Tibial nerve (tissue), 4 donors: ENCODE measurements at places on chromosomes 1 and 21.

DNA sequence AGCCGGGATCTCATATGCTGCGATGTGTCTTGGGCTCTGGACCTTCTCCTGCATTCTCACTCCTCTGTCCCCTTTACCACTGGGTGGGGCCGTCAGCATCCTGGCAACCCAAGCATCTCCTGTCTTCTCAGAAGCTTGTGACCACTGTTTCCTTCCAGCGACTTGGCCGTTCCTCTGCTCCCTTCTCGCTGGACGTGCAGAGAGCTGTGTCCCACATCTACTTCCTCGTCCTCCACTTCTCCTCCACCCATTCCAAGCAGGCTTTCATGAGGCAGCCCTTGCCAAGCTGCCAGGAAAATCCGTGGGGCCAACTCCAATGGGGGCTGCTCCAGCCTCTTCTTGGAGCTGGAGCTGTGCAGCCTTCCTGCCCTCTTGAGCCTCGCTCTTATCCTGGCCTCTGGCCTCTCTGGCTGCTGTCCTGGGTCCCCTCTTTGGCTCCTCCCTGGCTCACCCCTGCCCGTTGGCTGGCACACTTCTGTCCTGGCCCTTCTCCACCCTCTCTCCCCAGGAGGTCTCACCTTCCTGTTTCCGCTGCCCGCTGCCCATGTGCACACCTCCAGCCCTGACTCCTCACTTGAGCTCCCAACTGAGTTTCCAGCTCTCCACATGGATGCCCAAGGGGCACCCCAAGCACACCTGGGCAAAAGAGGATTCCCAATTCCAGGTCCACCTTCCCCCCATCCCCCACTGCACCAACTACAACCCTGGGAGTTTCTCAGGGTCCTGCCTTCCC, 8.7 kb downstream of the FAM131C start:
- no peak overlapping the region for H3K4me3 ChIP-seq
- H3K27ac ChIP-seq = no peak overlapping the region
- DNase-seq = no peak
- no peaks in the 10 kb centered on the region for H3K36me3 ChIP-seq
- no peaks in the 10 kb centered on the region for H3K4me1 ChIP-seq

GRCh38 chr1:115289940-115290339, 48.1 kb downstream of the NGF start:
- peaks cover 7% of the 10 kb centered on the region for H3K4me1 ChIP-seq
- H3K4me3 ChIP-seq = no peak overlapping the region
- no peak for DNase-seq
- no peaks in the 10 kb centered on the region for H3K36me3 ChIP-seq
- no peak overlapping the region for H3K27ac ChIP-seq
- H3K27me3 ChIP-seq = no peaks in the 10 kb centered on the region

- no peaks in the 10 kb centered on the region for H3K27me3 ChIP-seq
- no peak for DNase-seq
- no peak overlapping the region for H3K27ac ChIP-seq
- H3K4me1 ChIP-seq = no peaks in the 10 kb centered on the region
Observed at GRCh38 chr1:219100059-219100458, 73.6 kb upstream of the LYPLAL1 start.

GRCh38 chr1:204222764-204223055, 8.9 kb upstream of the GOLT1A start:
- H3K4me1 ChIP-seq = no peaks in the 10 kb centered on the region
- H3K27me3 ChIP-seq = no peaks in the 10 kb centered on the region
- no peak for DNase-seq
- no peak overlapping the region for H3K27ac ChIP-seq

DNA sequence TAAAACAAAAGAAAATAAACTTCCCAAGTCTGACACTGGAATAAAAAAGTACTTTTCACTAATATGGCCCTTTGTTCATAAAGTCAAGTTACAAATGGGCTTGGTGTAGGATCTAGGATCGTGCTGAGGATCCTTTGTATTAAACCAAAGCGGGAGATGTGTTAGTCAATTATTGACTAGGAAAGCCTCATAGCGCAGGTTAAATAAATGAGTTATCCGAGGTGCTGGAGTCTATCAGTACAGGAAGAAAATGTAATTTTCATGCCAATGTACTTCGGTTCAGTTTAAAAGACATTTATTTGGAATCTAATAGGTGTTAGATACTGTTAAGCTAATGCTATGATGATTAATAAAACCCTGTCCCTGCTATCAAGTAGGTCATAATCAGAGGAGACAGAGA, 101.8 kb downstream of the TNR start:
- H3K4me3 ChIP-seq = no peak overlapping the region
- no peaks in the 10 kb centered on the region for H3K4me1 ChIP-seq
- H3K27me3 ChIP-seq = no peaks in the 10 kb centered on the region
- H3K36me3 ChIP-seq = no peaks in the 10 kb centered on the region

DNA sequence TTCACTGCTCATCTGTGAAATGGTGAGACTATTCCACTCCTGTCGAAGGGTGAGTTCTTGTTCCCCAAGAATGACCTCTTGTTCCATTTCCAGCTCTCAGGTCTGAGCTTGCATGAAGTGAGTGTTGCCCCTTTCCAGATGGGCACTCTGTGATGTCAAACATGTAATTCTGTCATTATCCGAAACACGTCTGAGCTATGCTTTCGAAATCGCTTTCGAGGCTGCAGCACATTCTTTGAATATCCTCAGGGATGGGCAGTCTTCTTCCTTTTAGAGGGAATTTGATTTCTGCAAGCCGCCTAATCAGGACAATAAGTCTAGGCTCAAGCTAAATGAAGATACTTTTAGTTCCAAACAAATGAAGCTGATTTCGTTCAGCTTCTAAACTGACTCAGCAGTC, 15.1 kb downstream of the NFASC start:
- no peaks in the 10 kb centered on the region for H3K4me1 ChIP-seq
- H3K4me3 ChIP-seq = no peak overlapping the region
- peak overlapping the region; percentile 81 for H3K27ac ChIP-seq
- no peaks in the 10 kb centered on the region for H3K36me3 ChIP-seq
- no peaks in the 10 kb centered on the region for H3K27me3 ChIP-seq
- peak; percentile 22 for DNase-seq

DNA sequence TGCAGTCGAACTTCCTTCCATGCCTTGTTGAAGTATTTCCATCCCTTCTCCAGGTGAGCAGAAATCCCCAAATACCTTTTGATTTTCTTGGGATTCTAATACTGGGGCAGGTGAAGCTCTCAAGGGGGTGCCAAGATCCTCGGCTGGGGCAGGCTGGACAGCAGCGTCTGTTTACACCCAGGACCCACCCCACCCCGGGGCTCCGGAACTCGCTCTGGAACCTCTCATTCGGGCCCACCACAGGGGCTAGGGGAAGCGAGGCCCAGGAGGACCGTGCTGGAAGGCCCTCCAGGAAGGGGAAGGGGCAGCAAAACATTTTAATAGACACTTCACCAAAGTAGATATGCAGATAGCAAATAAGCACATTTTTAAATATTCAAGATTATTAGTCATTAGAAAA, 161.9 kb upstream of the GORAB start:
- no peak overlapping the region for H3K4me3 ChIP-seq
- H3K27ac ChIP-seq = no peak overlapping the region
- DNase-seq = no peak

- no peaks in the 10 kb centered on the region for H3K4me1 ChIP-seq
- no peak for DNase-seq
- no peak overlapping the region for H3K4me3 ChIP-seq
- no peak overlapping the region for H3K27ac ChIP-seq
Observed at GRCh38 chr1:87394513-87394912, 65.8 kb downstream of the LMO4 start.

DNA sequence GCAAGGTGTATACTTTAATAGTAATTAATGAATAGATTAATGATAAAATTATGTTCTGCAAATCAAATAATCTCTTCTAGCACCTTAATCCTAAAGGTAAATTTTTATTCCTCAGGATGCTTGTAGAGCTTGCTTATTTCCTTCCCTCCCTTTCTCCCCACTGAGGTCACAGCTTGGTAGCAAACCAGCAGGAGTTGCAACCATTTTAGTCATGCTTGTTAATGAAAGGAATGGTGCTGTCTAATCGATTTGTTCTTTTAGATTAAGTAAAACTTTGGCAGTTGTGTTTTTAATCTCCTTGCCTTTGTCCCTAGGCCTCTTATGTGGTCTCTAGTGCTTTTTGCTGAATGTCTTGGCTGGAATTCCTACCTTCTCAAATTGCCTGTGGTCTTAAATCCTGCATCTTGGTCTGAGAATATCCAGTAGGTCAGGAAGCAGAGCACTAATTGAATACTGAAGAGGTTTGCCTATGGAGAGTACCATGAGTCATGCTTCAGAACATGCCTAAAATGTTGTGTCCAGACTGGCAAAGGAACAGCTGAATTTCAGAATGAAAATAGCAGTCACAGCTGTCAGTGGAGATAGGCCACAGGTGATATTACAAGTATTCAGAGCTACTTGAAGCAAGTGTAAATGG, 36.3 kb upstream of the RWDD3 start:
- H3K36me3 ChIP-seq = peaks cover 3% of the 10 kb centered on the region
- H3K4me1 ChIP-seq = no peaks in the 10 kb centered on the region
- H3K4me3 ChIP-seq = no peak overlapping the region
- H3K27me3 ChIP-seq = no peaks in the 10 kb centered on the region

DNA sequence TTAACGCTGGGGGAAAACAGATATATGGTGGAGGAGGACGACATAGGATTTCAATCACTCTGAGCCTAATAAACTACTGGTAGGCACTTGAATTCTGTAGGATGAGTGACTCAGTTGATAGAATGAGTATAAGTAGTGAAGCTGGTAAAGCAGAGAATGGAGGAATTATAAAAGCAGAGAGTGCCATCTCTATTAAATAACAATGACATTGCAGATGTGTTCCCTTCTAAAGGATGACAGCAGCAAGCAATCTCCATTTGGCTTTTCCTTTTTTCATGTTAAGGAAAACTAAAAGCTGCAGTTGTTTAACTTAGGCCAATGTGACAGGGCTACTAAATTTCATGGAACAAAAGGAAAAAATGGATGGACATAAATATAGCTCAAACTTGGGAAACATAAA, 17.5 kb downstream of the ZBTB8OS start:
- peaks cover 42% of the 10 kb centered on the region for H3K36me3 ChIP-seq
- H3K27ac ChIP-seq = no peak overlapping the region
- no peaks in the 10 kb centered on the region for H3K4me1 ChIP-seq
- no peak for DNase-seq
- H3K27me3 ChIP-seq = no peaks in the 10 kb centered on the region
- no peak overlapping the region for H3K4me3 ChIP-seq

DNA sequence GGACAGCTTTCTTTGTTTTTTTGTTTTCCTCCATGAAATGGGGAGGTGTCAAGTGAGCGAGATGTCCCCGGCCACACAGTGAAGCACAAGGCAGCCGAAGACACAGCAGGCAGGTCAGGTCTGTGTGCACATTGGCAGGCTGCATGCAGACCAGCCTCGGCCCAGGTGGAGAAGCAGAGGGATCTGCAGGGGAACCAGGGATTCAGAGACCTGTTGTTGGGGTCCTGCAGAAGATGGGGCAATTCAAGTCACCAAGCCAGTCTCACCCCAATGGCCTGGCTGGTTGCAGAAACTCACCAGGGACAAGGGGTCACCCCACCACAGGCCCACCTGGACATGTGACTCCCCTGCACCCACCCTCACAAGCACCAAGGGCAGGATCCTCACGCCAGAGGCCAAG, 4.0 kb upstream of the ABCG1 start:
- no peaks in the 10 kb centered on the region for H3K4me1 ChIP-seq
- H3K36me3 ChIP-seq = no peaks in the 10 kb centered on the region
- H3K27me3 ChIP-seq = no peaks in the 10 kb centered on the region

- H3K36me3 ChIP-seq = no peaks in the 10 kb centered on the region
- no peaks in the 10 kb centered on the region for H3K4me1 ChIP-seq
- H3K27me3 ChIP-seq = no peaks in the 10 kb centered on the region
- H3K4me3 ChIP-seq = no peak overlapping the region
- H3K27ac ChIP-seq = no peak overlapping the region
- DNase-seq = no peak
Observed at GRCh38 chr1:22803833-22804232, 93.2 kb downstream of the EPHB2 start.

GRCh38 chr1:240304466-240304865, 212.8 kb downstream of the FMN2 start:
- DNase-seq = no peak
- H3K36me3 ChIP-seq = no peaks in the 10 kb centered on the region

- H3K36me3 ChIP-seq = no peaks in the 10 kb centered on the region
- H3K27me3 ChIP-seq = no peaks in the 10 kb centered on the region
- no peak for DNase-seq
- H3K27ac ChIP-seq = no peak overlapping the region
Observed at GRCh38 chr1:232841823-232842565, 36.8 kb downstream of the MAP10 start.

- no peak overlapping the region for H3K27ac ChIP-seq
- no peaks in the 10 kb centered on the region for H3K27me3 ChIP-seq
- no peak overlapping the region for H3K4me3 ChIP-seq
- no peak for DNase-seq
- H3K36me3 ChIP-seq = no peaks in the 10 kb centered on the region
Observed at GRCh38 chr1:183844806-183845205, 39.9 kb downstream of the RGL1 start.

DNA sequence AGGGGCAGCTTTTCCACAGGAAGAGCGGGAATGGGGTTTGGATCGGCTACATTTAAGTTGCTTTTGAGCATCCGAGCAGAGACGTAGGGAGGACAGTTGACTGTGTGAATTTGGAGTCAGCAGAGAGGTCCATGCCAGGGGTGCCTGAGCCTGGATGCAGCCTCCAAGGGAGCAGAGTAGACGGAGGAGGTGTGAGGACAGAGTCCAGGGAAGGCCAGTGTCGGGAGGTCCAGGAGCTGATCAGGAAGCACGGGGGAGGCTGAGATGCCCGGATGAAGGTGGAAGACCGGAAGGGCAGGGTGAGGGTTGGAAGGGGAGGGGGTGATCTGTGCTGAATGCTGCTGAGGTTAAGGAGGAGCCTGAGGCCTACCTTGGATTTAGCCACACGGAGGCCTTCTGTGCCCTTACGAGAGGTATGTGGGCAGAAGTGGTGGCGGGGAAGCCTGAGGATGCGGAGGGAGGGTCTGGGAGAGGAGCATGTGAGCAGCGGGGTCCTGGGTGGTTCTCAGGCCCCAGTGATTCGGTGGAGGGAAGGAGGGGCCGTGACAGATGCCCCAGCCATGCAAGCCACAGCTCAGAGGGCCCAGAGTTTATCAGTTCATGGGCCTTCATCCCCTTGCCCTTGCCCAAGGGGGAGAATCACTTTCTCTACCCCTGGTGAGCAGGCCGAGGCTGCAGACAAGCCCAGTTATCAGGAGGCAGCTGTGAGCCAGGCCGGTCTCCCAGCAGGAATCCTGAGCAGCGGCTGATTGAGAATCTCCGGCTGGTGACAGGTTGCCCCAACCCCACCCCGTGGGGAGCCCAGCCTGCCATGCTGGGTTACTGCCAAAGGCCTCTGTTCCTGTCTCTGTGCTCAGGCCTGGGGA, 54.0 kb upstream of the ACTL8 start:
- H3K36me3 ChIP-seq = no peaks in the 10 kb centered on the region
- H3K4me3 ChIP-seq = no peak overlapping the region
- DNase-seq = no peak
- no peaks in the 10 kb centered on the region for H3K27me3 ChIP-seq
- no peak overlapping the region for H3K27ac ChIP-seq
